WERI-Rb-1 (cell line): ENCODE measurements at places on chromosomes 11 and 22.

DNA sequence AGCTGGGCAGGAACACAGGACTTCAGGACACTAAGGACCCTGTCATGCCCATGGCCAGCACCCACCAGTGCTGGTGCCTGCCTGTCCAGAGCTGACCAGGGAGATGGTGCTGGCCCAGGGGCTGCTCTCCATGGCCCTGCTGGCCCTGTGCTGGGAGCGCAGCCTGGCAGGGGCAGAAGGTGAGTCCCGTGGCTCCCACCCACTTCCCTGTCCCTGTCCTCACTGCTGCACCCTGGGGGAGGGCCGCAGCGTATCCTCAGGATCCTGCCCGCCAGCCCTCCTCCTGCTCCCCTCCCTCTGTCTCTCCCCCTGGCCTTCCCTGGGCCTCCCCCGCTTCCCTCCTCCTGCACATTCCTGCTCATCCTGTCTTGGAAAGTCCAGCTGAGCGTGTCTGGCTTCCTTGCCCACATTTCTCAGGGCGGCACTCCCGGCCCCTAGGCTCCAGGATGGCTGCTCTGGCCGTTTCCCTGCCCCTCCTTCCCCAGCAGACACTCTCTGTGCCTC is 8.7 kb downstream of the CSF2RB start:
- no peak for DNase-seq

DNA sequence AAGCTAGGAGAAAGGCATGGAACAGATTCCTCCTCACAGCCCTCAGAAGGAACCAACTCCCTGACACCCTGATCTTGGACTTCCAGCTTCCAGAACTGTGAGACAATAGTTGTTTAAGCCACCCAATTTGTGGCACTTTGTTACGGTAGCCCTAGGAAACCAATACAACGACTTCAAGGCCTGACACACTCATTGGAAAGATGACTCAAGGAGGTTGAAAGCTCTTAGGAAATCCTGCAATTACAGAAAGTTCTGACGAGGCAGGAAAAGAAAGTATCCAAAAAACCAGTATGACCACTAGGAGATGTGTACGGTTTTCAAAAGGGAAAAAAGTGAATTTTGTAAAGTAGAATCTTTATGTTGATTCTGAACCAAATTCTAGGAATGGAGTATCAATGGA is 161.4 kb downstream of the SWAP70 start:
- no peak for DNase-seq

- no peak for DNase-seq
Measured at GRCh38 chr11:126613272-126613671, 257.8 kb downstream of the ST3GAL4 start.

DNA sequence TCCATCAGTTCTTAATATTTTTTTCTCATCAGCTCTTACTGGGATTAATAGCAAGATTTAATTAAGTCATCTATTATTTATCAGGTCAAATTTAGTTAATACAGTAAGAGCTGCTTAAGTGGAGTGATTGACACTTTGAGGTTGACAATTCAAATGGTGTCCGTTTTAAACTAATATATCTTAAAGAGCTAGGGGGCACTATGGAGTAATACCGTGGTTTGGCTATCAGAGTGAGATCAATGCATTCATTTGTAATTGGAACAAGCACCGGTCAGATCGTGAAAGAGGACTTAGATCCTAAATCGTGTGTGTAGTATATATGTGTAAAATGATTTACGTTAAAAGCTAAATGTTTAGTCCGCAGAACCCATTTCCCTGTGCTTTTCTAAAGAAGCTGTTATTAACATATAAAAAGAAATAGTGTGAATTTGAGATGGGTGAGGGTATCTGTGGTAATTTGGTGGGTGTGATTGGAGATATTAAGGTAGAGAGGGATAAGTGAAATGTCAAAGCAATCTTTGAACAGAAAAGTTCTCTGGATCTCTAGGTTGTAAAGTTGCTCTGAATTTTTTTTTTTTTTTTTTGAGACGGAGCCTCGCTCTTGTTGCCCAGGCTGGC is 2.3 kb downstream of the SIK2 start:
- no peak for DNase-seq

DNA sequence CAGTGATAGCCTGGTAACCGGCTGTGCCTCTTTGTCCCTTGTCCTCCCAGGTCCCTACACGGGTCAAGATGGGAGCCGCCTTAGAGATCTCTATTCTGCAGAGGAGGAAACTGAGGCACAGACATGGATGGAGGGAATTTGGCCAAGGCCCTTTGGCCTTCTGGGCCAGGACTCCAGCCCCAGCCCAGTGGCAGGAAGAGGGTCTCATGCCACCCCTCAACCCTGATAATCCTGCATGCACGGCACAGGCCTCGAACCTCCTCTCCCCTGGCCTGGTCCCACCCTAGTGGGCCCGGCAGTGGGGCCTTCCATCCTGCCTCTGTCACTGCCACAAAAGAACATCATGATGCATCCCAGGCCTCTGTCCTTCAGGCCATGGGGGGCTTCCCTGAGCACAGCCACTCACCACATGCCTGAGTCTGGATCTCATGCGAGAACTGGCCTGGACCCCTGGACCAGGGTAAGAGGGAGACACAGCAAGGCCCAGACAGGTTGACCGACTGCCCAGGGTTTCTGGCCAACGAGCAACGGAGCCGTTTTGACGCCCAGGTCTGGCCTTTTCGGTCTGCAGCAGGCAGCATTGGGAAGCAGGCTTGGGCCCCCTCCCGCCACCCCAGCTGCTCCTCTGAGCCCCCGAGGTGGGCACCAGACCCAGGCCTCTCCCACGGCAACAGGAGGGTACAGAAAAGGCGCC is 6.5 kb downstream of the LINC01488 start:
- no peak for DNase-seq

DNA sequence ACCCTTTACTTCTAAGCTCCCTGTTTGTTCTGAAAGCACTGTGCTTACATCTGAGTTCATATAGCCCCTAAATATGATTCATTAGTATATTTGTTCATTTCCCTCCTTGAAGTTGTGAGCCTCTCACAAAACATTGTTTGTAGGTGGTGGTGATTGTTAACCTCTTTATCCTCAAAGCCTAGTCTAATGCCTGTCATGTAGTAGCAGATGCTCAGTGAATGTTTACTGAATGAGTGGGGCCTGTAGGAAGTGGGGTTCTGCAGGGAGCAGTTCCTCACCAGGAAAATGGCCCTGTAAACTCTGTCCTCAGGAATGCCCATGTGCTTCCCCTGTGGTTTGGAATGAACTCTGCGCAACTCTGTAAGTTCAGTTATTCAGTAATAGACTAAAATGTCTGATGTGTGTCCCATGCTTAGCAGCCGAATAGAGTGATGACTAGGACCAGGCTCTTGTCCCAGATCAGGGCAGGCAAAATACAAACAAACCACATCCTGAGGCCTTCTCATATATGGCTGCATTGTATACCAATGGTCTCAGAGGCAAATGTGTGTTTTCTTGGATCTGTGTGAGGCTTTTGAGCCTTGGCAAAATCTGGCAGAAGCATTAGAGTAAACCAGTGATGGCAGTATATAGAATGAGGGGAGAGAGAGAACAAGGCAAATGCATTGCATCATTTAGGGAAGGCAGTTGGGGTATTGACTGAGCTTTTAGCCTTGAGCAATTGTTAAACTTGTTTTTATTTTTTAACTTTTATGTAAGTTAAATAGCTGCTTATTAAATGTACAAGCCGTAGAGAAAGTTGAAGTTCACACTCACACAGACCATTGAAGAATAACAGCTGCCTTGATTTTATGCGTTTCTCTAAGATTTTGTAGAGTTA is 91.4 kb upstream of the BIRC3 start:
- DNase-seq = no peak
